ENCODE measurements at places on chromosomes 1 and 21. TPM values are rescaled to one million over a fixed set of nuclear protein-coding genes. Genes with fewer than 3 reads are reported as not detected.

- no peak for DNase-seq
- no peaks in the 10 kb centered on the region for H3K4me1 ChIP-seq
- H3K4me3 ChIP-seq = no peak overlapping the region
Measured at GRCh38 chr1:87513255-87513654, 184.6 kb downstream of the LMO4 start.

- H3K4me3 ChIP-seq = peak within 1 kb of the TSS; percentile 77
- no peak for DNase-seq
- H3K4me1 ChIP-seq = peaks cover 52% of the 10 kb centered on the region
- no peaks in the 10 kb centered on the region for H3K27me3 ChIP-seq
Measured at GRCh38 chr21:45404730-45405270, at the start of gene COL18A1. Gene COL18A1, plus strand, starts transcription at chr21:45405165. Its CDS starts 66 bp downstream, at chr21:45405231.

The RGS13 gene
- not detected for total RNA-seq

The THBS3 gene
- total RNA-seq = 11.2 TPM
